ENCODE measurements at places on chromosomes 6 and 20. TPM values are rescaled to one million over a fixed set of nuclear protein-coding genes. Genes with fewer than 3 reads are reported as not detected.

Gene LAMA4
- total RNA-seq: 26.0 TPM

Gene FOXF2
- 2.5 TPM for total RNA-seq

Gene SIRPG
- not detected for total RNA-seq

Gene BHLHE23
- total RNA-seq: 0.94 TPM

Gene PPIL4
- total RNA-seq: 44.8 TPM

Gene PAK5
- 67.0 TPM for total RNA-seq

Gene ZNF334
- total RNA-seq: 37.6 TPM

Gene KIAA0408
- total RNA-seq: 120 TPM

Gene OPRL1
- 11.0 TPM for total RNA-seq

Gene FAM217A
- total RNA-seq: not detected

Gene CLPSL2
- not detected for total RNA-seq

Gene DEFB124
- total RNA-seq: not detected

Gene SLA2
- total RNA-seq: 0.31 TPM

Gene HLA-DOB
- not detected for total RNA-seq

Gene SNAP25
- total RNA-seq: 100 TPM

Gene ECT2L
- total RNA-seq: 0.31 TPM

Gene RBL1
- total RNA-seq: 25.0 TPM

Gene BEND6
- 20.7 TPM for total RNA-seq

Gene ISM1
- total RNA-seq: 0.63 TPM

Gene CAGE1
- not detected for total RNA-seq

Gene DHX16
- total RNA-seq: 22.5 TPM

Gene SLC35B3
- total RNA-seq: 10.3 TPM

Gene PNRC1
- 81.7 TPM for total RNA-seq

Gene DPPA5
- not detected for total RNA-seq

Gene TENT5A
- 2.2 TPM for total RNA-seq

Gene SPO11
- not detected for total RNA-seq

Gene CALHM4
- total RNA-seq: not detected

Gene DLL1
- 18.2 TPM for total RNA-seq

Gene PCMTD2
- 184 TPM for total RNA-seq

Gene DEFB132
- total RNA-seq: not detected

Gene HEY2
- total RNA-seq: 1.3 TPM

Gene NRSN1
- total RNA-seq: 31.6 TPM

Gene STX11
- 0.31 TPM for total RNA-seq

Gene THBD
- total RNA-seq: 0.63 TPM

Gene LCA5
- 14.7 TPM for total RNA-seq

Gene OXT
- not detected for total RNA-seq

Gene CALHM5
- total RNA-seq: 0.31 TPM

Gene GRIK2
- total RNA-seq: 245 TPM

Gene EYA2
- total RNA-seq: 0.94 TPM

Gene PXDC1
- total RNA-seq: 12.5 TPM

Gene TEAD3
- total RNA-seq: 0.63 TPM

Gene DNAH8
- total RNA-seq: under 0.01 TPM

Gene SLC4A11
- total RNA-seq: not detected

Gene BCAS1
- total RNA-seq: 5.0 TPM

Gene BMP6
- 3.4 TPM for total RNA-seq

Gene SYNDIG1
- total RNA-seq: 67.0 TPM

Gene ACSS1
- total RNA-seq: 10.3 TPM

Gene RFX6
- not detected for total RNA-seq

Gene THEMIS
- 0.31 TPM for total RNA-seq

Gene AIF1
- total RNA-seq: 3.4 TPM

Gene TAP2
- total RNA-seq: 8.8 TPM

Gene CCN6
- not detected for total RNA-seq

Gene IYD
- not detected for total RNA-seq

Gene SLC35D3
- total RNA-seq: not detected

Gene CD164
- total RNA-seq: 43.8 TPM

Gene SLC12A5
- 33.8 TPM for total RNA-seq

Gene FOXC1
- 2.2 TPM for total RNA-seq

Gene BPI
- not detected for total RNA-seq

Gene SLC17A3
- total RNA-seq: not detected

Data from parietal lobe (tissue), 2 donors.